T-helper 1 cell (primary cell): ENCODE measurements at places on chromosomes 11 and 22.

DNA sequence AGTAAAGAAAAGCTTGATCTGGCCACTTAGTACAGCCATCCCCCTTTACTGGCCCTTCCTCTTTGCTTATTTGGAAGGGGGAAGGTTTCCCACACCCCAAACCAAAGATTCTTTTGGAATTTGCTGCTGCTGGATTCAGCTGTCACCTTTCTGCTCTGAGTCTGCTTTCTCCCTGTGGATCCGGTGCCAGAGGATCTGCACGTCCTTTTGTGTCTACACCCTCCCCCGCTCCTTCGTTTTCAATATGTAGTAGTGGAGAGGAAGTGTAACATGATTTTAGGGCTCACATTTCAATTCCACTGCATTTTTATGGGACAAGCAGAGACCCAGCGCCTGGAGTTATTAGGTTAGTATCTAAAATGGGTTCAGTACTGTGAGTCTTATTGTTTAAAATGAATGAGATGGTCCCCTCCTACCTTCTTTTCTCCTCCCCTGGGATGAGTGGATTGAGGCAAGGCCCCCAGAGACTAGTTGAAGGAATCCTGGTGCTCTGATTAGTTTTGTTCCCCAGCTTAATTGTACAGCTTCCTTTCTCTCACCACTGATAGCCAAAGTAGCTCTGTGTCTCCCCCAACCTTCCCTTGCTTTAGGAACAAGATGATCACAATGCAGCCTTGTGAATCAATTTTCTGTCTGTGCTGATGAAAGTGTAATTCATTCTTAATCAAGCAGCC, 30.5 kb upstream of the CABP7 start:
- no peak for DNase-seq

DNA sequence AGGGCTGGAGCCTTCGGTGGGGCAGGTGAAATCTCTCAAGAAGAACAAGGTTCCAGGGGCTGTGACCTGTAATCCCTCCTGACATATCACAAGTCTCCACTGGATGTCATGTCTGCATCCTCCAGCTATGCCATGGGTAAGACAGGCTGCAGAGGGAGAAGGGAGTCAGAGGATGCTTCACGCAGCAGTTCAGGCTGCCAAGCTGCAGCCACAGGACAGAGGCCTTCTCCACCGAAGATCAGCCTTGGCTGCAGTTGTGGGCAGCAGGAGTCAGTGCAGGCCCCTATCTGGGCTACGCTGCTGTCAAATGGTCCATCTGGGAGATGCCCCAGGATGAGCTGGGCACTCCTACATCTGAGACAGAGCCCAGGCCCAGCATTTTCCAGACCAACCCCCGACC, 25.0 kb downstream of the DKK3 start:
- no peak for DNase-seq

GRCh38 chr11:68315171-68315920, 3.0 kb downstream of the LRP5 start:
- no peak for DNase-seq

GRCh38 chr11:3933165-3933628, 77.7 kb downstream of the STIM1 start:
- DNase-seq = no peak

DNA sequence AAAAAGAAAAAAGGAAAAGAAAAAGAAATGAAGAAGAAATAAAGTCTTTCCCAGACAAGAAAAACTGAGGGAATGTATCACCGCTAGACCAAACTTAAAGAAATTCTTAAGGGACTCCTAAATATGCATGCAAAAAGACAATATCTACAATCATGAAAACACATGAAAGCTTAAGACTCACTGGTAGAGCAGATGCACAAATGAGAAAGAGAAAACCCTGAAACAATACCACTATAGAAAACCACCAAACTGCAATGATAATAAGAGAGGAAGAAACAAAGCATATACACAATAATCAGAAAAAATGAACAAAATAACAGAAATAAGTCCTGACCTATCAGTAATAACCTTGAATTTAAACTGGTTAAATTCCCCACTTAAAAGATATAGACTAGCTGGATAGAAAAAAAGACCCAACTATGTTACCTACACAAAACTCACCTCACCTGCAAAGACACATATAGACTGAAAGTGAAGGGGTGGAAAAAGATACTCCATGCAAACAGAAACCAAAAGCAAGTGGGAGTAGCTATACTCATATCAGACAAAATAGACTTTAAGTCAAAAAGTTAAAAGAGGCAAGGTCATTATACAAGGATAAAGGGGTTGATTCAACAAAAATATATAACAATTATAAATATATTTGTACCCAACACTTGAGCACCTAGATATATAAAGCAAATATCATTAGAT, 61.3 kb upstream of the NARS2 start:
- no peak for DNase-seq

- DNase-seq = no peak
These were observed 150.7 kb downstream of the CCDC34 start for GRCh38 chr11:27212248-27212780.

- peak; percentile 36 for DNase-seq
These were observed 70.3 kb downstream of the TNRC6B start for GRCh38 chr22:40247976-40248375.

- no peak for DNase-seq
These were observed 11.7 kb upstream of the IL2RB start for GRCh38 chr22:37161443-37161842.

DNA sequence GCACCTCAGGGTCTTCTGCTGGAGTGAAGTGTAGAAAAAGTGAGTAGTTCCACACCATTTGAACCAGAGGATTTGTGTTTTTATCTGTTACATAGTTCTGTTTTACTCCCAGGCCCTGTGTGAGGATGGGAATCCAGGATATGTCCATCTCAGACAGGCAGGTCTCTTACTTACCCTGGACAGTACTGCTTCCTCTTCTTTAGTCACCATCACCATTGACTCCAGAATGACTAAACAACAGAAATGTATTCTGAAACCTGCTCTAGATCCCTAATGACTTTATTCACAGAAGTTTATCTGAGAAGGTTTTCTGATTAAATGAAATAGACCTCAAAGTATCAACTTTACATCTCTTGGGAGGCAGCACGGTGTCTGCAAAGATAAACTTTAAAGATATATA, 33.6 kb downstream of the CYP2R1 start:
- no peak for DNase-seq

DNA sequence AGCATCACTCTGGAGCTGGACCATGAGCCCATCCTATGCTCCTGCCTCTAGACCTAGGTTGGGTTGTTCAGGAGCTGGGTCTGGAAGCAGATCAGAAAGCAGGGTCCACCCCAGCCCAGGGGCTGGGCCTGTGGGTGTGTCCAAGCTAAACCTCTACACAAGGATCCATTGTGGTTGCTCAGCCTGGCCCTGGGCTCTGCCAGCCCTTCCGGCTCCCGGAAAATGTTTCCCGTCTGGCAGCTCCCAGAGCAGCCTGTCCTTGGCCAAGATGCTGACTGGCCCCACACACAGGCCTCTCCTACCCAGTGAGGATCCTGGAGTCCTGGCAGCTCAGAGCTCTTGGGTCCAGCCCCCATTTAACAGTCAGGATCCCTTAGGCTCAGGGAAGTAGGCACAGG, 35.3 kb upstream of the FCHSD2 start:
- DNase-seq = no peak

DNA sequence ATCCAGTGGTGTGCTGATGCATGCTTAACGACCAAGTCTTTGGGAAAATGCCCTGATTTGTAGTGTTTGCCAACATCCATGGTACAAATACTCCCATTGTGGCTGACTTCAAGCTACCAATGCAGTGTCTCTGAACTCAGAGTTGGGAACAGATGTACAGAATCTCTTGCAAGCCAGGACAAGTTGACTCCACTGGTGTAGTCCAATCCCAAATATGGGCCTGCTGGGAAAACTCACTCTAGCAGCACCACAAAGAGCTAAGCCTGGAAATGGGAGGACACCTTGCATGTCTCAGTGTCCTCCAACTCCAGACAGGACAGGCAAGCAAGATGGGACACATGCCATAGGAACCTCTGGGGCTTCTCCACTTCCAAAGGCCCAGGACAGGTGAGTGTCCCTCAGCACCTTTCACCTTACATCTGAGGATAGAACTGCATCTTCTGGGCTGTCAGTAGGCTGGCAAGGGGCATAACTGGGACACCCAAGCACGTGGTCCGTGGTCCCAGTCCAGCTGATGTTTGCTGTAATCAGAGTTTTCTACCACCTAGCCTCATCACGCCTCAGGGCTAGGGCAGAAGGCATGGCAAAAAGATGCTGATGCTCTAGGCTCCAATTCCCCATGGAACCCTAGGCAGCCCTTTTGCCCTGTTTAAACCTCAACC, 6.5 kb downstream of the LMO1 start:
- DNase-seq = no peak

- DNase-seq = no peak
These were observed 94.5 kb upstream of the HSD17B12 start for GRCh38 chr11:43585877-43586608.

- no peak for DNase-seq
These were observed 1221.7 kb downstream of the BRD1 start for GRCh38 chr22:48605856-48606481.

GRCh38 chr22:37095113-37095512, 14.4 kb downstream of the TMPRSS6 start:
- peak; percentile 38 for DNase-seq

DNA sequence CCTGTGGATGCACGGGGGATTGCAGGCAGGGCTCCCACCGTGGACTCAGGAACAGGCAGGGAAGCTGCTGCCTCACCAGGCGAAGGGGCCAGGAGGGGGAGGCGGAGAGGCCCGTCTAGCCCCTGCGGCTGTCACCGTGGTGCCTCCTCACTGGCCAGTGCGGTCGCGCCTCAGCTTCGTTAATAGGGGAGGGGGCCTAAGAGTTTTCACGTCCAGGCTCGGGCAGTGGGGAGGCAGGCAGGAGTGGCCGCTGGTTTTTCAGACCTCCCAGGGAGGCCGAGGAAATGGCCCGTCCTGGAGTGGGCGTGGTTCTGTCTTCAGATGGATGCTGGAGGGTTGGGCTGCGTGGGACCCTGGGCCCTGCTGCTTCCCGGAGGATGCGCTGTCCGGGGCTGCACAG, 91.1 kb upstream of the B3GAT1 start:
- DNase-seq = no peak

GRCh38 chr11:32137869-32138268, 47.0 kb downstream of the RCN1 start:
- no peak for DNase-seq

- no peak for DNase-seq
These were observed 1599.2 kb upstream of the TENM4 start for GRCh38 chr11:81039916-81040524.

DNA sequence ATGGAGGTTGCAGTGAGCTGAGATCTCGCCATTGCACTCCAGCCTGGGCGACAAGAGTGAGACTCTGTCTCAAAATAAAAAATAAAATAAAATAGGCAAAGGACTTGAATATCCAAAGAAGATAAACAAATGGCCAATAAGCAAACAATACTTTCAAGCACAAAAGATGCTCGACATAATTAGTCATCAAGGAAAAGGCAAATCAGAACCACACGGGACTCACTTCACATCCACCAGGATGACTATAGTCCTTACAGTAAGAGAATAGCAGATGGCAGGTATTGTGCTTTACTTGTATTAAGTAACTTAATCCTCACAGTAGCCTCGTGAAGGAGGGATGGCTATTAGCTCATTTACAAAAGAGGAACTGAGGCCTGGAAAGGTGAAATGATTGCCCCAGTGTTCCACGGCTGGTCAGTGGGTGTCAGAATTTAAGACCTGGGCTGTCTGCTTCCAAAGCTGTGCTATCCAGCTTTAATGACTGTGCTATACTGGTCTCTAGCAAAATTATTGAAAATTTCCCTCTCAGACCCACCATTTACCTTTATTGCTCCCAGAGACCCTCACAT, 40.2 kb upstream of the RBFOX2 start:
- no peak for DNase-seq

- no peak for DNase-seq
These were observed 2.3 kb downstream of the THAP7 start for GRCh38 chr22:20999350-21000206.

- DNase-seq = no peak
These were observed 17.2 kb downstream of the LRP4 start for GRCh38 chr11:46901156-46901555.

GRCh38 chr22:36279219-36279666, 26.3 kb downstream of the APOL1 start:
- DNase-seq = no peak

DNA sequence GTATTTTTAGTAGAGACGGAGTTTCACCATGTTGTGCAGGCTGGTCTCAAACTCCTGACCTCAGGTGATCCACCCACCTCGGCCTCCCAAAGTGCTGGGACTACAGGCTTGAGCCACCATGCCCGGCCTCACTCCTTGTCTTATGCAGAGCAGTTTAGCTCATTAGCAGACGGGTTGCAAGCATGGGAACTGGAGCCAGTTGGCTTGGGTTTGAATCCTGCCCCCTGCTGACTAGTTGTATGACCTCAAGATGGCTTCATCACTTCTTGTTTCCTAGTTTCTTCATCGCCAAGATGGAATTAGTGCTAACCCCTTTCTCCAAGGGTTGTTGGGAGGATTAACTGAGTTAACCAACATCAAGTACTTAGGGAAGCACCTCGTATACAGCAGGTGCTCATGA, 23.4 kb upstream of the RASD2 start:
- DNase-seq = no peak

DNA sequence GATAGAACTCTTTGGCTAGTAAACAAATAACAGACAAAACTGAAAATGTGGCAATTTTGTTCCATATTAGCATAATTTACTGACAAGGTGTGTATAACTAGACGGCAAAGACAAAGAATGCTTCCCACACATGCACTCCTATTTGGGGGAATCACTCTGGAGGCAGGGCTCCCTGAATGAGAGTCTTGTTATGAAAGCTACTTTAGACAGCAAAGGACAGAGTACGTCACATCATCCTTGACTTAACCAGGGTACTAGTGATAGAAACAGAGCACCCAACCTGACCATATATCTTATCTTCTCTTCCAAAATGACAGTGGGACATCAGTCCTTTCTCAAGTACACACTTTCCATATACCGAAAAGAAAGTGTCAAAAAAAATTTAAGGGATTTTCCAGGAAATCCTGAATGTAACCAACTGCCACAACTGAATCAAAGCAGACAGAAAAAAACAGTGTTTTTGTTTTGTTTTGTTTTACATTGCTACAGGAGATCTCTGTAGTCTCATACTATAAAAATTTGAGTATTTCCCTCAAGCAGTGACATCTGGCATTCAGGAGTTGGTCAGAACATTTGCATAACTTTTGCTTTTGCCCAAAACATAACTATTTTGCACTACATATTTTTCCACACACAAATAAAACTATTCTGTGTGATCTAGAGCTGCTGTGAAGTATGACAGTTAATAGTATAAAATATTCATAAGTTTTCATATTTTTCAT, 98.9 kb downstream of the ARHGAP20 start:
- no peak for DNase-seq

DNA sequence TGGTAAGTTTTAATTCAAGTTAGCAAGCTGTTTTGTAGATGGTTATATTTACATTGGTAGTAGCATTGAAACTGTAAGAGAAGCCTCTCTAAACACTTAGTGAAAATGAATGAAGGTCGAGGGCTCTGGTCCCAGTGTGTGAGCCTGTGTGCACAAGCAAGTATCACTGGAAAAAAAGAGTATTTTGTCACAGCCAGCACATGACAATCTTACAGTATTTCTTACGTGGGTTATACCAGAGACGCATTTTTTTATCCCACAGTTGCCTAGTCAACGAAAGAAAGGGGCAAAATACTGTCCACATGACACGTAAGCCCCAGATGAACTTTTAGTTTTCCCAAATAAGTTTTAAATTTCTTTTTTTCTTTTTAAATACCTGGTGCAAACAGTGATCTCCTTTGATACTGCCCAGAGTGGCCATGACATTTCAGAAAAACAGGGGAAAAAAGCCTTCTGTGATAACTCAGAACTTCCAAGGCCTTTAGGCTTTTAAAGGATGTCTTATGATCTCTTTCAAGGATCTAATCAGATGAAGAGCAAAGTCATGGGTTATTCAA, 23.5 kb downstream of the RAB38 start:
- DNase-seq = no peak

- DNase-seq = no peak
These were observed 7.1 kb downstream of the DDX6 start for GRCh38 chr11:118783724-118784495.
